ENCODE measurements at places on chromosomes 1 and 21. TPM values are rescaled to one million over a fixed set of nuclear protein-coding genes. Genes with fewer than 3 reads are reported as not detected.

CDCA8 gene
- 7.7 TPM for total RNA-seq

DPT gene
- not detected for total RNA-seq

DNA sequence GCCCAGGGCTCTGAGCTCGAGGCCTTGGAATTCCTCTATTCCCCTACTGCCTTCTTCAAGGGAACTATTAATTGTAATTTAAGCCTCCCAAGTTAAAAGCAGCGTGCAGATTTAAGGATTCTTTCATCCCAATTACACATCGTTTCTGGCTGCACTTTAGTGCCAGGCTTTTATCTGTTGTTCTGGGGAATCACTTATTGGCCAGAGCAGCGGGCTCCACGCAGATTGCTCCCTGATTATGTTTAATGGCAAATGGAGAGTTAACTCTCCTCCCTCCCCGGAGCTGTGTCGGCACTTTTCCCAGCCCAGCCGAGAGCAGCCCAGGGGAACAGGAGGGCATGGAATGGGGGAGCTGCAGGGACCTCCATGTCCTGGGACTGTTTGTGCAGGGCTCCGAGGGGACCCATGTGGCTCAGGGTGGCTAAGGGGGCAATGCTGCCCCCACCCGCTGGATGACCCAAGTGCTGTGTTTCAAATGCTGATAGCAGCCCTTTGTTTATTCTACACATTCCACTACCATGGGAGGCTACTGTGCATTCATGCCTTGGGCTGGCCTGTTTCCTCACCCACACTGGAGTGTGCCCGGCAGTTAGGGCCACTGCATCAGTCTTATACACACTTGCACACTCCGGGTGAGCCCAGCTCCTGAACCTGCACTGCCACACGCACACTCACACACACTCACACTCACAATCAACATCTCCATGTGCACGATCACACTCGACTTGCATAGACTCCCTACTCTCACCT, 93.3 kb upstream of the POU3F1 start:
- DNase-seq, result no peak

KIF14 gene
- total RNA-seq, result 1.0 TPM

DNA sequence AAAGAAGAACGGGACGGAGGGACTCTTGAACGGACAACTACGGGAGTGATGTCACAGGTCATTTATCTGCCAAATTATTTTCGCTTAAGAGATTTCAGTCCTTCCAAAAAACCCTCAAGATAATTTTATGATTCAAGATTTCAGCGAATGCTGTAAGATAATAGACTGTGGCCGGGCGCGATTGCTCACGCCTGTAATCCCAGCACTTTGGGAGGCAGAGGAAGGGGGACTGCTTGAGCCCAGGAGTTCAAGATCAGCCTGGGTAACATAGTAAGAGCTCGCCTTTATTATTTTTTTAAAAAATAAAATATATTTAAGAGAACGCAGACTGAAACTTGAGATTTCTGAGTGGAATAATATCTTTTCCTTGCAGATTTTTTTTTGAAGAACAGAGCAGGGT, 609 bp downstream of the RWDD2B start:
- no peak for DNase-seq

GRCh38 chr1:42173155-42173933, 8.8 kb upstream of the GUCA2A start:
- DNase-seq, result peak; percentile 65

GRCh38 chr1:221429264-221429663, 312.6 kb downstream of the DUSP10 start:
- no peak for DNase-seq

PRSS38 gene
- not detected for total RNA-seq

DNA sequence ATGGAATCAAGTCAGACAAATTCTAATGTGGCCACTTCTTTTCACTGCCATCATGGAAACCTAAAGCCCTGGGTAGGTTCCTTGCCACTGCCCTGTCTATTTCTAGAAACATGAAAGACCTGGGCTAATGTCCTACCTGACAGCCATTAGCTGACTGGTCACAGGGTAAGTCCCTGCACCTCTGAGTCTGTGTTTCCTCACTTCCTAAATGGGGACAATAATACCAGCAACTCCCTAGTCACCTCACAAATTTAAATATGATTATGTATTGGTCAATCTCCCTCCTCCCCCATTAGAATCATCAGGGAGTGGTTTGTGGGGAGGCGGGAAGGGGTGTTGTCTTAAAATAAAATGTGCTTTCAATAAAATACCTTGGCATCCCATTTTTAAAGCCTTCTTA, 2.2 kb downstream of the CREG1 start:
- no peak for DNase-seq

DNA sequence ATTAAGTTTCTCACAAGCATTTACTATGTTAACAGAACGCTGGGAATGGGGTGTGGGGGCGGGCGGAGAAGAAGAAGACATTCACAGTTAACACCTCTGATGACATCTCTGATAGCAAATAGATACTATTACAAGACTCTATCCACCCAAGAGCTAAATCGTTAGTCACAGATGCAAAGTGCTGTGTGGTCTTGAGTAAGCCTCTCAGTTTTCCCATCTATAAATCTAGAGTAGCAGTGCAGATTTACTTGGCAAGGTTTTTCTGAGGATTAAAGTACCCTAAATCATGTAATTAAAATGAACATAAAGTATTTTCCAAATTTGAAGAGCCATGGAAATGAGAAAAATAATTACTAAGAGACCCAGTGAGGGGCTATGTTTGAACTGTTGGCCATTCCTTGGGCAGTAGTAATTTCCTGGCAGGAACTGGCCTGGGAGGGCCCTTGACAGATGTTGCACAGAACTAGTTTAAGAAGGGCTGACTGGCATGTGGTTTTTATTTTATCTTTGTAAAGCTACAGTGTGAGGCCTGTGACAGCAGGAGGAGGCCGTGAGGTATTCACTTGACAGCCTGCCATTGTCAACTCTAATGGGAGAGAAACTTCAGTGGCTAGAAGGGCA, 58.7 kb upstream of the APOBEC4 start:
- DNase-seq, result no peak

All from activated T-cell treated with anti-CD3 and anti-CD28 coated beads, Interleukin-2, amount 50 U/mL, for 4 hours (primary cell).